Mesothelial cell of epicardium (in vitro differentiated cells): ENCODE measurements at places on chromosomes 2 and 18.
A peak's percentile ranks its signal among the peaks of the same experiment; 100 is the strongest.

DNA sequence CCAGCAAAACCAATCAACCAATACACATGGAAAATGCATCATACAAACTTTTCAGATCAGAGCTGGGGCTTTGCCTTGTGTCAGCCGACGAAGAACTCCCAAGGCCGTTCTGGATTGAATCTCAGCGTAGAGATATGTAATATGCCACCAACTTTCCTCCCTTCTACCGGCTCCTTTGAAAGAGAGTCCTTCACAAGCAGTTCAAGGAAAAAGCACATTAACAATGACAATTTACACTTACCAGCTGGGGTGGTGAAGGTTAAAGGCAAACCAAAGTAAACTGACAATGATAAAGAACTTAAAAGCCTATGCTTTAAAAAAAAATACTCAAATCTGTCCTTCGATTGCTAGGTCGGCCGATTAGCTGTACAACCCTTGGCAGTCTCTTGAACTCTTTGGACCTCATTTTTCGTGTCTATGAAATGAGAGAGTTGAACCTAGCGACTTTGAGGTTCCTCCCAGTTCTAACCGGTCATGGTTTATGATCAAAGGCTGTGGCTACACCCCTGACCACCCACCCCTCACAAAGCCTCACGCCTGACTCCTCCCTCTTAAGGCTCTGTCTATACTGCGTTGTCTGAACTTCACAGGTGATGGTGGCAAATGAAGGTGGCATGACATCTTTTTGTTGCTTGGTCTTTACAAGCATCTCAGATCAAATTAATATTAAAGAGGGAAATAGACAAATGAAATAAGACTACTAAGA lies 46.2 kb downstream of the BCL2 start:
- DNase-seq = no peak

DNA sequence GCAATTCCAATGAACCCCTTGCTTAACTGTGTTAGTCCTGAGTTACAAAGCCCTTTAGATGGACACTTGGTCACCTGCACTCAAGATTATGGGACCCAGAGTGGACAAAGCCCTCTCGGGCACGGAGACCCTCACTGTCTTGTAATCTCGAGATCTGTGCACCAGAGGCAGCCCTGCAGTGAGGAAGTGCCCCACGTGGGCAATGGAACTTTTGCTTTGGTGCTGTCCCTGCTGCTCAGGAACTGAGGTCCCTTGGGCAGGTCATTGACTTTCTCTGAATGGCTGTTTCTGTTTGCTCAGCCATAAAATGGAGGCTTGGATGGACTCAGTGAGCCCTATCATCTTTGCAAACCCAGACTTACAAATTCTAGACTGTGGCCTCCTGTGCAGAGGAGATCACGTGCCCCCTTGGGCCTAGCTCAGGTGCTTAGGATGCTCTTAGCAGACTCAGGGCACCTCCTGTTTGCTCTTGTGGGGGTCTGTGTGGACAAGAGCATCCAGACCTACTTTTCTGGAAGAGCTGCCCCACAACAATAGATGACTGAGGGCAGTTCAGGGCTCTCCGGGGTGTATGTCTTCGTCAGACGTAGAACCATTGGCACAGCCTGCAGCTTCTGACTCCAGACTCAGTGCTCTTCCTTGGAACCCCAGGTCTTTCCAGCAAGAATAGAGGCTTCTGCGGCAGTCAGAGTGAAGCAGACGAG lies 94.5 kb upstream of the HS6ST1 start:
- DNase-seq = peak; percentile 20

- DNase-seq = peak; percentile 16
These were observed 123.8 kb downstream of the CAPN13 start for GRCh38 chr2:30683236-30683956.

DNA sequence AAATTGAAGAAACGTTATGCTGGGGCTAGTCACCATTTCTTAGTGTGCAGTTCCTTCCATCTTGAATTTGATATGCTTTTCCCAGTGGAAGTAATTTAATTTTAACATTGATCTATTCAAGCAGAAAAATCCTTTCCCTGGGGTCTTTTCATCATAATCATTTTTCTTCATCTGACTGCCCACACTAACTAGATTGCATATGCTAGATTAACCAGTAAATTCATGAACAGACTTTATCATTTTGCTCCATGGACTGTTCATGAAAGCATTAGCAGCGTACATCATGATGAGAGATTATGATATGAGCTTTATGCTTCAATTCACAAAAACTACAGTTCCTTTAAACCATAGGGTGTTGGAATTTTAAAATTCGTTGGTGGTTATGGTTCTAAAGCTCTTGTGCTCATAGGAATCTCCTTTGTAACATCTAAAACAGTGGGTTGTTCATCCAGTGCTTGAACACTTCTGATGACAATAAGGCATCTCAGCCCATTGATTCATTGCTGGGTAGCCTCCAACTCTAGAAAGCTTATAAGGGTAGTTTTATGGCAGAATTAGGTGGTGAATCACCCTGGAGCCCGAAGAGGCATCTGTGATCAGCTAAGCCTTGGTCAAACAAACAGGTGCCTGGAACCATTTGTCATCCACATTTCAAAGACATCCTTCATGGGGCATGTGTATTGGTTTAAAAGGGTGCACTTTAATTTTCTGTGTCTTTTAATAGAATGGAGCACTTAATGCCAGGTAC lies 77.2 kb upstream of the NDUFV2 start:
- DNase-seq = no peak

GRCh38 chr2:232146294-232146693 lies 184.8 kb downstream of the DIS3L2 start:
- no peak for DNase-seq

GRCh38 chr2:240441993-240442411 lies 6.5 kb downstream of the GPC1 start:
- DNase-seq = no peak

GRCh38 chr2:176612736-176613135 lies 343.5 kb downstream of the MTX2 start:
- DNase-seq = no peak

GRCh38 chr18:58908006-58908405 lies 43.3 kb downstream of the ZNF532 start:
- no peak for DNase-seq

DNA sequence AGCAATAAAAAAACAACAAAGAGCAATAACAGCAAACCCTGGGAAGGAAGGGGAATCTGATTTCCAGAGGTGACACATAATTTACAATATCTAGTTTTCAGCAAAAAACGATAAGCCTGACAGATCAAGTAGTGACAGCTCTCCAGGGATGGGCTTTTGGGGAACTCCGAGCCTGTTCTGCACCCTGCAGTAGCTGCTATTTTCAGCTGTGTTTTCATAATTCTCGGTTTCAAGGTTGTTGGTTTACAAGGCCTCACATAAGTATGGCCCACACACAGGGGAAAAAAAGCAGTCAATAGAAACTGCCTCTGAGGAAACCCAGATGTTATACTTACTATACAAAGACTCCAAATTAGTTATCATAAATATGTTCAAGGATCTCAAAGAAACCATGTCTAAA lies 67.7 kb upstream of the CTLA4 start:
- no peak for DNase-seq
